Osteoblast (primary cell): ENCODE measurements at places on chromosomes 2 and 18. TPM values are rescaled to one million over a fixed set of nuclear protein-coding genes. Genes with fewer than 3 reads are reported as not detected.

DNA sequence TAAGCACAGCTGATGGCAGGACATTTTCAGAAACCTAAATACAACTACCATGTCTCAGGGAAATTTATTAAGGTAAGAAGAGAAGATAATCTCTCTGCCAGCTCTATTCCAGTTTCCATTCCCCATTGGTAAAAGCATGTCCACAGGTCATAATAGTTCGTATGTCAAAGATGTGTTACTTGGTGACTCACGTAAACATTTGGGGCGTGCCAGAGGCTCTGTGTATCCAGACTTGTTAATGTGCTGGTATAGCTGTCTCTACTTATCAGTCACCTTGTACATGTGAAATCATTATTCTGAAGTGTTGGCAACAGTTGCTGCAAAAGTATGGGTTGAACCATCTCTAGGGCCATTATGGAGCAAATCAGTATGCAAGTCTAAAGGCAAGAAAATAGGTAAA lies 1345.1 kb downstream of the SUCLG1 start:
- DNase-seq: no peak

The ZNF236 gene
- total RNA-seq: 11.6 and 14.7 TPM in 2 replicates

DNA sequence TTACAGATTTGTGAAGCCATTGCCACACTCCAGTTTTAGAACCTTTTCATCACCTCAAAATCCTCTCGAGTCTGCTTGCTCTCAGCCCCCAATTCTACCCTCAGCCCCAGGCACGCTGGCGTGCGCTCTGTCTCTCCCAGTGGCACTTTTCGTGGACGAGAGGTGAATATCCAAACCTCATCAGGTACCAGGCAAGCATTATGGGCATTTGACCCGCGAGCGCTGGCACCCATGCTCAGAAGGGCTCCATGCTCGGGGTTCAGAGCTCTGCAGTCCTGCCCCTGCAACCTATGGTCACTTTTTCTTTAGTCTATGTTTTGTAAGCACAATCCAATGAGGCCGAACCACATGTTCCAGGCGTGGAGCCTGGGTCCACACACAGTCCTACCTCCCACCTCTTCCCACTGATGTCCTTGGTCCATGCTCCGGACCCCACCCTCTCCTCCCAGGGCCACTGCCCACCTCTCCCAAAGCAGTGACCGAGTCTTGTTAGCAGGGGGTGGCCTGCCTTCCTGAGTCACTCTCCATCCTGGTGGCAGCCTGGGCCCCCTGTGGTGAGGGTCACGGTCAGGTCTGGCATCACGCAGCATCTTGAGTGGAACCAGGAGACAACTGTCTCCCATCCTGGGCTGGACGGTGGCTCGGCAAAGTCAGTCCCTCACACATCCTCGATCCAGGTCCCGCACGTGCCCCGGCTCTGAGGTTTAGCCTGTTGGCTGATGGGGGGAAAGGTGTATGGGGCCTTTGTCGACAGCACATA lies 256.9 kb downstream of the NDUFA10 start:
- DNase-seq: peak; percentile 32

DNA sequence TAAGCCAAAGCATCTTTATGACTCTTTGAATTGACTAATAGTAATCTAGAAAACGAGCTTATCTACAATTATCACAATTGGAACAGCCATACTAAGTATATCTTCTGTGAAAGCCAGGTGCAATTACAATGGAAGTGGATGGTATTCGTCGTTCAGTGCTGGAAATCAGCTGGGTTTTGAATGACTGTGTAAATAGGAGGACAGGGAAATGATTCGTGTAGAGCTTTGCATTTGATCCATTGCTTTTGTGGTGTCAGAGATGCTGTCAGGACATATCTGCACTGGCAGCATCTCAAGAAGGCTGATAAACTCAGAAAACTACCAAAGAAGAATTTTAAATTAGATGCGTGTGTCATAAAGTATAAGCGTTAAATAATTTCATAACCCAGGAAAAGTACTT lies 187.1 kb downstream of the ZNF407 start:
- no peak for DNase-seq
